ENCODE measurements at places on chromosomes 3 and 15.
A peak's percentile ranks its signal among the peaks of the same experiment; 100 is the strongest.

GRCh38 chr3:124960105-124960504 lies 25.6 kb upstream of the MUC13 start:
- DNase-seq, result no peak

DNA sequence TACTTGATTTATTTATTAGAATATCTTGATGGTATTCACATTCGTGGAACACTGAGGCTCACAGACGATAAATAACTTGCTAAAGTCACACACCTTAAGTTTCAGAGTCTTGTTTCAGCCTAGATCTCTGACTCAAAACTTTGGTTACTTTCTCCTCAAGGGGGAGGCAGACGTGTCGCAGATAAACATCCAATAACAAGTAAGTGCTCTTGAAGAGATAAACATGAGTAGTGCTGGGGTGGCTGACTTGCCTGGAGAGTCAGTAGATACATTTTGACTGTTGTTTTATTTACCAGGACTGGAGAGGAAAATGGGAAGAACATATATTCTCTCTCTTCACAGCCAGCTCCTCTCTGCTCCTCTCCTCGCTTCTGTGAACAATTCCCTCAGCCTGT lies 31.3 kb downstream of the FBXO45 start:
- no peak for DNase-seq

- DNase-seq, result no peak
These were observed 171.2 kb downstream of the KLHL25 start for GRCh38 chr15:85623315-85624049.

DNA sequence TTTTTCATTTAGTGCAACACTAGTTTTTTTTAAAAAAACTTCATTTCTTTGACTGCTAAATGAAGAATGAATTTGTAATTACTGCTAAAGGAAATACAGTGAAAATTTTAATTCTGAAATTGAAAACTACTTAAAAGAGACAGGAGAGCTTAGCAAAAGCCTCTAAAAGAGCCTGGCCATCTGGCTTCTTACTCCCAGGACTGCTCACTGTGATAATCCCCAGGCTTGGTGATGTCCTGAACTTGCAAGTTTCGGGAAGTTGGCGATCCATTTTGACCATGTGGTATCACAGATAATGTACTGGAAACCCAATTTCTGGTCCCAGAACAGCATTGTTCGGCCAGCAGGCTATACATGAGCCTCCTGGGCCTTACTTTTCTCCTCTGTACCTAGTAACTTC lies 292.1 kb downstream of the FGF12 start:
- DNase-seq, result no peak

- no peak for DNase-seq
These were observed 113.8 kb upstream of the EPHA6 start for GRCh38 chr3:96700322-96701315.

DNA sequence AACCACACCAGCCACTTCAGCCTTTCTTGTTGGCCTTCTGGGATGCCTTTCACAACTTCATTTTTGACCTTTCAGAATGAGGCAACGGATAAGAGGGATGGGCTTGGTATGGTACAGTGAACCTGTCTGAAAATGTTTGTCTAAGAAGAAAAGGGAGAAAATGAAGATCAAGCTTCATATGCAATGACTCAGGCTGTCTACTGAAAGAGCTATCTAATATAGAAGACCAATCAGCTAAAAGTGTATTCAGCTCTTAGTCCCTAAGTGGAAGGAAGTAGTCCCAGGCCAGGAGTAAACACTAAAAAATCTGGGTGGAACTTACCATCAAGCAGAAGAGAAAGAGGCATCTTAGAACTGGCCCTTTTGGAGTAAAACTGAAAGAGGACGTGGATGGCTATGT lies 12.2 kb upstream of the UPK1B start:
- DNase-seq, result no peak

DNA sequence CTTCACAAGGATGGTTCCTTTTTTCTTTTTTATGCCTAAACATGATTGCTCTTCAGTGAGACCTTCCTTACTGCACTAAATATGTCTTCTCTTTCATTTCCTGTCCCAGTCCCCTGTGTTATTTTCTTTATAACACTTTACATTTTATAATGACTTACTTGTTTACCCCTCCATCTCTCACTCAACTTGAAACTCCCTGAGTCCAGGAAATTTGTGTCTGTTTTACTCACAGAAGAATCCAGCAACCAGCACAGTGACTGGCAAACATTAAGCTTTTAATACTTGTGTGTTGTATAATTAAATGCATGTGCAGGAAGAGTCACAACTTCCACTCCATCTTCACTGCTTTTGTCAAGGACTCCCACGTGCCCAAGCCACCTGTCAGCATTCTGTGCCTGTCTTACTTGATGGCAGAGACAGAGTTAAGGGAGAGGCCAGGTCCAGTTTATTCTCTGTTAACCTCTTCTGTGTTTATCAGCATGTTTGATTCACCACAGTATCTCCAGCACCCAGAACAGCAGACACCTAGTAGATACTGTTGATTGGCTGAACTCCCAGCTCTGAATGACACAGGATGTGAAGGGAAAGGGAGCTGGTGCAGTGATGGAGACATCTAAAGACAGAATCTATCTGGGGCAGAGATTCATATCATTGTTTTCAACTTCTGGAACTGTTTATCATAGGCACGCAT lies 42.8 kb downstream of the SSR3 start:
- DNase-seq, result no peak

DNA sequence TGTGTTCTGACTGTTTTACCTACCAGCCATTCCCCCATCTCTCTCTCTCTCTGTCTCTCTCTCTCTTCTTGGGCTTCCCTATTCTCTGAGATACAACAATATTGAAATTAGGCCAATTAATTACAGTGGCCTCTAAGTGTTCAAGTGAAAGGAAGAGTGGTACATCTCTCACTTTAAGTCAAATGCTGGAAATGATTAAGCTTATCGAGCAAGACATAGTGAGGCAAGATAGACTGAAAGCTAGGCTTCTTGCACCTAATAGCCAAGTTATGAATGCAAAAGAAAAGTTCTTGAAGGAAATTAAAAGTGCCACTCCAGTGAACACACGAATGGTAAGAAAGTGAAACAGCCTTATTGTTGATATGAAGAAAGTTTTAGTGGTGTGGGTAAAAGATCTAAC lies 21.3 kb downstream of the SNRK start:
- no peak for DNase-seq

DNA sequence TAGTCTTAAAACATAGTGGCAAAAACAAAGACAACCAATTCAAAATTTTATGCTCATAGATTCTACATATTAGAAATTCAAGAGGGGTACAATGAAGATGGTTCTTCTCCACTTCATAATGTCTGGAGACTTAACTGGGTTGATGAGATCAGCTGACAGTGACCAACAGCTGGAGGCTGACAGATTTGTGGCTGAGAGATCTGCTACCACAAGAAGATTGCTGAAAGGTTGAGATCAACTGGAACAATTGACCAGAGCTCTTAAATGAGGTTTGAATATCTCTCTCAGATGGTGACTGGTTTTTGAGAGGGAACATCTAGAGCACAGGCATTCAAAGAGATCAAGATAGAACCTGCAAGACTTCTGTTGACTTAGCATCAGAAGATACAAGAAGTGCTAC lies 254.1 kb upstream of the ARPP21 start:
- no peak for DNase-seq

DNA sequence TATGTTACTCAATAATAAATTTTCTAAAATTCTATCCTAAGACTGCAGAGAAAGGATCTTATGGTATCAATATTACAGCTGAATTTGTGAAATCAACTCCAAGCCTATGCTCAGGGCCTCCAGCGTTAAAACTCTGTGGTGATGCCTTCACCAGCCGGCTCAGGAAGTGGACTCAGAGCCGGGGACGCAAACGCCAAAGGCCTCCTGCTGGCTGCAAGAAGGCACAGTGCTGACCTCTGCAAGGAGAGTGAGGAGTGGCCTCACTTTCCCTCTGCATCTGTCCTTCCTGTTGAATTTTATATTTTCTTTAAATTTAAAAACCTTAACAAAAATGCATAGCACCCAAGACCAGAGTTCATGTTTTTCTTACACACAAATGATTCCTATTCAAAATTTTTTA lies 48.5 kb downstream of the HERC2 start:
- no peak for DNase-seq

GRCh38 chr3:181610973-181611265 lies 100.8 kb upstream of the SOX2 start:
- no peak for DNase-seq

GRCh38 chr3:134111616-134112015 lies 81.9 kb upstream of the SLCO2A1 start:
- no peak for DNase-seq

DNA sequence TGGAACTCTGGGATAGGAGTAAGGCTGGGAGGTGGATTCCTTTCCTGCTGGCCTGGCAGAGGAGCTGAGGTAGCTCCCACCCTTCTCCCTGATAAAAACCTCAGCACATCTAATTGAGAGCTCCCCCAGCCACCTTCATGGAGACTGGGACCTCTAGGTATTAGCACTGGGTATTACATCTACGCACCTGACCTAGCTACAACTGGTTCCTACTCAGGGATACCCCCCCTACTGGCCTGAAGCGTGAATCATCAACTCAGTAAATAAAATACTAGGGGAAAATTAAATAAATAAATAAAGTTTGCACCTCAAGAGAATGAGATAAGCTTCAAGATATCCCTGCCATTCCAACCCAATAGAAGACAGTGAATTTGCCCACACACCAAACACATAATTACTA lies 140.4 kb downstream of the NEK10 start:
- DNase-seq, result no peak

DNA sequence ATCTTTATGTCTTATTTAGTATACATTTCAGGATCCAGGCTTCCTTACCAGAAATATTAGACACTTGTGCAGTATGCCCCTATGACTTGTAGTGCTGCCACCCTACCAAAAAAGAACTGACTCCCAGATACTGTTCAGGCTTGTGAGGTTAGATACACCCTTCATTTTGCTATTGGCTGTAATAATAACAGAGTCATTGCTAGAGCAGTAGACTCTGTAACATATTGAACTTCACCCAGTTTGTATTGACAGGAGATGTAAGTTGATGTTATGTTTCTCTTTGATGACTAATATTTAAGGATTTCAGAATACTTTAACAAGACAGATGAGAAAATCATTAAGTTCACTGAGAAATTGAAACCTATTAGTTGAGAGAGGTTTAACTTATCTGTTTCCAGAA lies 32.9 kb downstream of the RNF111 start:
- DNase-seq, result no peak

GRCh38 chr3:150165396-150166094 lies 194.8 kb upstream of the PFN2 start:
- no peak for DNase-seq

DNA sequence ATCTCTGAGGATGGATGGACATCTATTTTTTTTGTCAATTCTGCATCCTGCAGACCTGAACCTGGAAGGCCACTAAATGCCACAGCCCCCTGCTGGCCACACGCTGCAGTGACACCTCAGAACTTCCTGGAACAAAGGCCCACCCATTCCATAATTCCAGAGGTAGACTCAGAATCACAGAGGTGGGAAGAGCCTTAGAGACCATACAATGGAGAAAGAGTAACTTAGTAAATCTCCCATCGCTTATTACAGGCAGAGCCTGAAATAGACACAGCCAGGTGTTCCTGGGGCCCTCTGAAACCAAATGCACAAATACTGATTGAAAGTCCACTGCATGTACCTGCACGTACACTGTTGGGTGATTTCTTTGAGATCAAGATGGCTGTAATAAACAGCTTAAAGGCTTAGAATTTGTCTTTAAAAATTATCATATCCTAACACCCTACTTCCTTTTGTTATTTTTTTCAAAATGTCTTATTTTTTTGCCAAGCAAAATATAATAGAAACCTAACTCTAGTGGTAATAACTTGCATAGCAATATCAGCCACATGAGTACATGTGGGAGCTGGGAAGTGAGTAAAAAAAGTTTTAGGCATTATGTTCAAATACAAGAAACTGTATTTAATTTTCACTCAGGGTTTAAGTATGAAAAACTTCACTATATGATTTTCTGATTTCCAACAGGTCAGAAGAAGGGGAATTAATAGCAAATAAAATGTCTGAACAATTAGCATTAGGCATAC lies 62.7 kb downstream of the EOMES start:
- peak; percentile 1 for DNase-seq

DNA sequence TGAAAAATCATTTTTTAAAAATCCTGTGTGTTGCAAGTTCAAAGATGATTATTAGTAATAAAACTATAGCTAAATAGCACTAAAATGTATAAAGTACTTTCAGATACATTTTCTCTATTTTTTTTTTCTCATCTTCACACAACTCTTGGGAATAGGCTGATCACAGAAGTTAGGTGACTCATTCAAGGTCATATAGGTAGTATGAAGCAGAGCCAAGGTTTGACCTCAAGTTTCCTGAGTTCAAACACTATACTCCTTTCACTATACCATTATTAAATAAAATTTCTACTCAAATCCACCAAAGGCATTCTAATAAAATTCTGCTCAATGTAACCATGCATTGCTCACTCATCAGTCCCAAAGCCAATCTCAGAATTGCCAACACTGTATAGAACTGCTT lies 21.3 kb downstream of the FRMD5 start:
- DNase-seq, result no peak

GRCh38 chr3:139686206-139686605 lies 8.4 kb upstream of the NMNAT3 start:
- DNase-seq, result no peak

- no peak for DNase-seq
These were observed 1.4 kb upstream of the GHSR start for GRCh38 chr3:172449466-172450149.

- no peak for DNase-seq
These were observed 1030.5 kb downstream of the FHIT start for GRCh38 chr3:60220768-60221167.

- no peak for DNase-seq
These were observed 24.1 kb upstream of the SNRK start for GRCh38 chr3:43262194-43262593.

DNA sequence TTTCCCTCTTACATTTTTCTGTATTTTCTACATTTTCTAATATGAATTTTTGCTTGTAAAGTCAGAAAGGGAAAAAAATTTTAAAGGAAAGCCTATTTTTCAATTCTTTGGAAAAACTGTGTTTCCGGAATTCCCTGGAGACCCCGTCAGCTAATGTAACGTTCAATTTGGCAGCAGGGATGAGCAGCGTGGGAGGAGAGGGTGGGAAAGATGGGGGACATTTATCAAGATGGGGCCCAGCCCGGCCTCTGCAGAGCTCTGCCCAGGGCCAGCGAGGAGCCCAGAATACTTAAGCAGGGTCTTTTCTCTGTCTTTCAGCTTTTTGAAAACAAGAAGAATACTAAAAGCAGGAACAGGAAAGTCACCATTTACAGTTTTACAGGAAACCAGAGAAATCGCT lies 129.0 kb downstream of the LRRK1 start:
- DNase-seq, result no peak

DNA sequence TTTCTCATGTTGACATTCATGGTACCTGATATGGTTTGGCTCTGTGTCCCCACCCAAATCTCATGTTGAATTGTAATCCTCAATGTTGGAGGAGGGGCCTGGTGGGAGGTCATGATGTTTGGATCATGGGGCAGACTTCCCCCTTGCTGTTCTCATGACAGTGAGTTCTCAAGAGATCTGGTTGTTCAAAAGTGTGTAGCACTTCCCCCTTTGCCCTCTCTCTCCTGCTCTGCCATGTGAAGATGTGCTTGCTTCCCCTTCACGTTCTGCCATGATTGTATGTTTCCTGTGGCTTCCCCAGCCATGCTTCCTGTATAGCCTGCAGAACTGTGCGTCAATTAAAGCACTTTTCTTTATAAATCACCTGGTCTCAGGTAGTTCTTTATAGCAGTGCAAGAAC lies 3.3 kb upstream of the UBL7 start:
- no peak for DNase-seq

GRCh38 chr3:128317101-128317697 lies 149.5 kb downstream of the DNAJB8 start:
- no peak for DNase-seq

Measured in NCI-H1694 treated with DMSO at 0.1 percent for 48 hours (cell line).